Suppressor macrophage (primary cell): ENCODE measurements at places on chromosomes 7 and 10.

- DNase-seq = no peak
These were observed 96.4 kb downstream of the HIPK2 start for GRCh38 chr7:139681463-139681755.

- DNase-seq = no peak
These were observed 308.4 kb downstream of the SKIDA1 start for GRCh38 chr10:21217107-21217506.

DNA sequence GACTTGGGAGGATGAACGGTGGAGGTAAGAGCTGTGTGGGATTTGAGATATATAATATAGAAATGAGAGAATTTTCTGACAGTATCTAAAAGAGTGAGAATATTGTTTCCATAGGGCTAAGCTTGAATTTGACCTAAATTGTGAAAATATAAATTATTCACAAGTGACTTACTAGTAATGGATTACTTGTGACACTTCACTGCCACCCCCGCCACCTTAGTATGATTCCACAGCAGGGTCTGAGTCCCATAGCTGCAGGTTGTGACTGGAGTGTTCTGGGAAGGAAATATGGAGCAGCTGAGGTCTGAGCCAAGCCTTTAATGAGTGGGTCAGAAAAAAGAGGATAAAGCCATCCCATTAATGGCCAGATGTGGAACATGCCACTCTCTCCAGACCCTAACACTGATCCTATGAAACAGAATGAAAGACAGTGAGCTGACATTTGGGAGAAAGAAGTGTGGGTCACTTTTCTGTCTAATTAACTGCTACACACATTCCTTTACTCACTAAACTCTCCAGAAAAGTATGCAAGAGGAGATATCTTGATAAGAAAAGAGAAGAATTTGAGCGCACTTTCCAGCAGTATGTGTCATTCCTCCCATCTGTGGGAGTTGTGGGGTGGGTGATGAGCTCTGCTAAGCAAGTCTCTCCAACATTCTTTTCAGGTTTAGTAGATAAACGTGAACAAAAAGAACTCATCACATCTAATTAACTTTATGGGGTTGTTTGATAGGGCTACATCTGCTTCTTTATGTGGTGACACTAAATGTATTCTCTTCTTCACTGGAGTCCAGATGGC, 1193.4 kb downstream of the SORCS3 start:
- no peak for DNase-seq

DNA sequence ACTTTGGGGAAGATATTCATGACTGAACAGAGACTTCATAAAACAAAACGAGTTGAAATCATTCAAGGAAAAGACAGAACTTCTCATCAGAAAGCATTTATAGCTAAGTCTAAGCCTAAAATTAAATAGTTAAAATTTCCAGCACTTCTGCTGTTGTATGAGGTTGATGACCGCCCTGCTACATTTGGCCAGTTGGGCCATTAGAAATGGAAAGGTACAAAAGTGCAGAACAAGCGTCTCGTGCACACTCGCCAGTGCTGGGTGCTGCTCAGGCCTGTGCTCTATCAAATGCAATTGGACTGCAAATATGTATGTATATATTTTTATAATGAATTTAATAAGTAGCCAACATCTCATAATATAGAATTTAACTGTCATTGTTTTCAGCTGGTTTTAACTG, 34.4 kb upstream of the RNF32 start:
- no peak for DNase-seq

DNA sequence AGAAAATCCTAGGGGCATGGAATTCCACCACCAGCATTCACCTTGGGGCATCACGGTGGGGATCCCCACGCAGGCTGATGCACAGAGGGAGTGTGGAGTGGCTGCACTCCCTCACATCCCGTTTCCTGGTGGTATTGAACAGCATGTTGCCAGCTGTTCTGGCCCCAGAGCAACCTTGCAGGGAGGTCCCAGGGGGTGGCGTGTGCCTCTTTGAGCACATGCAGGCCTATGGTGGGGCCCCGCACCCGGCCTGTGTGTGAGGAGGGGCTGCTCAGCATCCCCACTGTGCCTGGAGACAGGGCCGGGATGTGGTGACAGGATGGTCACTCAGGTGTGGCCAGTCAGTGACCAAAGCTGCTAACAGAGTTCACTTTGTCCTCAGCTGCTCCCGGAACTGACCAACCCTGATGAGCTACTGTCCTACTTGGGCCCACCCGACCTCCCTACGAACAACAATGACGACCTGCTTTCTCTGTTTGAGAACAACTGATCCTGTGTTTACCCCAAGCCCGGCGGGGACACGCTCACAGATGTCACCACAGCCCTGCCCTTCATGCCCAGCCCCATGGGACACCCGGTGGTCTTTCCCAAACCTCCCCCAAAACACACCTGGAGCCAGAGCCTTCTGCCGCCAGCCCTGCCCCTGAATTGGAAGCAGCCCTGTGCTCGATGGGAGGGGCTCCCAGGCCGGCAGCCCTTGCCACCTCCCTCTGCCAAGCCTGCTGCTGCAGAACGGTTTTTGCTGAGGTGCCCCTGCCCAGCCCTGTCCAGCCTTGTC, 18.7 kb downstream of the ZMIZ2 start:
- no peak for DNase-seq

DNA sequence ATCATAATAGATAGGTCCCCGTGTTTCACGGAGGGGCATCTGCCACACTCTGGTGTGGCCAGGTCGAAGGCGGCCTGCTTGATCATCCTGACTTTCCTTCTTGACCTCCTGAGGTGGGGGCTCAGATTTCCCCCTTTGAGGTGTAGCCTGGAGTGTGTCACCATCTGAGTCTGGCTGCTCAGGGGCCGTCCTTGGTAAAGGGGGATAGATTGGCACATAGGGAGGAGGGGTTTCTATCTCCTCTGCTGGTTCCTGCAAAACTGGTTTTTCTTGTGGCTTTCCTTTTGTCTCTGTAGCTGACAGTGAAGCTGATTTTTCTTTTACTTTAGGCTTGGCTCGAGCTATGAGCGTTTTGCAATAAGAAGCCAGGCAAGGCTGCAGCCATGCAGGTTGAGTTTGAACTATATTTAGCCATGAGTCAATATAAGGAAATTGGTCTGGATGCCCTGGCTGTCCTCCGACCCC, 7.1 kb upstream of the ZNF117 start:
- no peak for DNase-seq

- DNase-seq = no peak
These were observed 16.2 kb upstream of the ZNF488 start for GRCh38 chr10:47400251-47400650.

DNA sequence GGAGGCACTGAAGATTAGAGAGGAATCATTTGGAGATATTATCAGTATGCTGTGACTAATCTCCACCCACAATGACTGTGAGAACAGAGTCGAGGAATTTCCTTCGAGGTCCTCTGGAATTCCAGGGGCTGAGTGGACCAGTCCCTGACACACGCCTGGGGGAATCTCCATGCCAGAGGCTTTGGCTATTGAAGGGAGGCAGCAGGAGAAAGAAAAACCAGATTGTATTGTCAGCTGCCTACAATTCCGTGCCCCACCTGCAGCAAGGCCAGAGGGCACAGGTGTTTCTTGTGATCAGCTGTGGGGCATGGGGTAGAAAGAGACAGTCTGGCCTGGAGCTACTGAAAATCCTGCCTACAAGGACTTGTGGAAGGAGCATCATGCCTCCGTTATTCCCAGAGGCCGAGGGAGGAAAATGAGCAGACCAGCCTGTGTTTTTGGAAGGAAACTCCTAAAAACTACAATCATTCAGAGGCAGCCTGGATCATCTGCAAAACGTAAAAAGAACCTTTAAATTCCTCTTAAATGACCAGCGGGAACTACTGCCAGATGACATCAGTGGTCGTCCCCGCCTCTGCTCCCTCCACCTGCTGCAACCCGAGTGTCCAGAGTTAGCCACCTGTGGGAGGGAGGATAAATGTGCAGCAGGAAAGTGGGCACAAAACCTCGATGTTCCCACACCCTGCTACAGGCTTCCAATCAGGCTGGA, 25.4 kb upstream of the ANK3 start:
- DNase-seq = no peak

GRCh38 chr10:76628801-76629200, 1008.8 kb downstream of the KCNMA1 start:
- DNase-seq = no peak

- no peak for DNase-seq
These were observed 145.5 kb upstream of the CELF2 start for GRCh38 chr10:10872035-10872673.
